ENCODE measurements at places on chromosomes 2 and 18.
A peak's percentile ranks its signal among the peaks of the same experiment; 100 is the strongest.

DNA sequence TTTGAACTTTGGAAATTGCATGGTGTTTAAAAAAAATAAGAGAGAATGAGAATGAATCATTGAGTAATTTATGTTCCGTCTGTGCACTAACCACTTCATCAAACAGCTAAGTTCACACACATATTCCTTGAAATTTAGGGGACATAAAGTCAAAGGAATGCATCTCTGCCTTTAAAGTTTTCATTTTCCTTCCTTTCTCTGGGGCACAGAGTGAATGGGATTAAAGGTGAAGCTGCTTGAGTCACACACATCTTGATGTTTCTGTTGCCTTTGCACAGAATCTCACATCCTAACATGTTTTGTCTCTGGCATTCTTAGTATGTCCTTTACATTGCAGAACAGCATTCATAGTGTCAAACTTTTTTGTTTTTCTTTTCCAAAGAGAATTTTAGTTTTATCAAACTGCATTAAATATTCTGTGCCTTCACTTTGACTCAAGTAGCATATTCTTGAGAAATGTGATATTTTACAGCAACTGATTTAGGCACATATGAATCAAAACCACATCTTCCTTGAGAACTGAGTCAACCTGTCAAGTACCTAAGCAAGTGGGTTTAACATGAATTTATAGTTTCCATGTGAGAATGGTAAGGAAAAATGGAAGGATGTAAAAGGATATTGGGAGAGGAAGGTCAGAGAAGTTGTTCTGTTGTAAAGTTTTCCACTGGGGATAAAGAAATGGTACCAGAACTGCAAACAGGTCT, 169.1 kb upstream of the THUMPD2 start:
- DNase-seq = no peak

DNA sequence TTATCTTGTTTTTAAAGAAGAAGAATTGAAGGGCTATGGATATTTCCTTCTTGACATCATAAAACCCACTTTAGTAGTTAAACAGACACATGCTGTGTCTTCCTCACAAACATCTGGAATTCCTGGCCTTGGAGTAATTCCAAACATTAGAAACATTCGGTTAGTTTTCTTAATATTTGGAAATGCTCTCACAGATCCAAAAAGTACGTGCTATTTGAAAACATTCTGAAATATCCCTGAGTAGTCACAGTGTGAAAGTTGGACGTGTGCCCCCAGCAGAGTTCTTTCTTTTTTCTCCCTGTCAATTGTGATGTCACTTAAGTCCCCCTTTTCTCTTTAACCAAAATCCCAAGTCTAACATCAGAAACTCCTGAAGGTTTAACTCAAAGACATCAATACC, 91.3 kb downstream of the ANTXR1 start:
- DNase-seq = no peak

DNA sequence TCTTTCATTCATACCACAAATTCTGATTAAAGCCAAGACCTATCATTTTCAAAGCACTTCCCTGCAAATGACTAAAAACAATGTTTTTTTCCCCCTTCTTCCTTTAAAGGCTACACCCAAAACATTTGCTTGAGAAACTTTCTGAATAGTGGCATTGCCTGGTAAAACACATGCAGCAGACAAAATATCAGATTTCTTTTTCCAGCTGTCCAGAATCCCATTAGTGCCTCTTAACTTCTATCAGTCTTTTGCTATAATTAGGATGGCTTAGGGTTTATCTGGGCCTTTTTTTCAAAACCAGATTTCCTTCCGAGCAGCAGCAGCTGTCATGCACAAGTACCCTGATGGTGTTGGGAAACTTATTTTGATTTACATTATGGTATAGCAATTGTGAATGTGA, 50.6 kb downstream of the ALPK2 start:
- DNase-seq = no peak

GRCh38 chr2:152565884-152566727, 151.2 kb downstream of the PRPF40A start:
- DNase-seq = no peak

DNA sequence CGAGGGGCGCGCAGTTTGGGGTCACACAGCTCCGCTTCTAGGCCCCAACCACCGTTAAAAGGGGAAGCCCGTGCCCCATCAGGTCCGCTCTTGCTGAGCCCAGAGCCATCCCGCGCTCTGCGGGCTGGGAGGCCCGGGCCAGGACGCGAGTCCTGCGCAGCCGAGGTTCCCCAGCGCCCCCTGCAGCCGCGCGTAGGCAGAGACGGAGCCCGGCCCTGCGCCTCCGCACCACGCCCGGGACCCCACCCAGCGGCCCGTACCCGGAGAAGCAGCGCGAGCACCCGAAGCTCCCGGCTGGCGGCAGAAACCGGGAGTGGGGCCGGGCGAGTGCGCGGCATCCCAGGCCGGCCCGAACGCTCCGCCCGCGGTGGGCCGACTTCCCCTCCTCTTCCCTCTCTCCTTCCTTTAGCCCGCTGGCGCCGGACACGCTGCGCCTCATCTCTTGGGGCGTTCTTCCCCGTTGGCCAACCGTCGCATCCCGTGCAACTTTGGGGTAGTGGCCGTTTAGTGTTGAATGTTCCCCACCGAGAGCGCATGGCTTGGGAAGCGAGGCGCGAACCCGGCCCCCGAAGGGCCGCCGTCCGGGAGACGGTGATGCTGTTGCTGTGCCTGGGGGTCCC, at the start of gene ITGA4:
Gene ITGA4 (plus strand): TSS at position 266 of the 620 bp plus-strand sequence. CDS start 269 bp downstream, at position 535.
- peak; percentile 73 for DNase-seq

DNA sequence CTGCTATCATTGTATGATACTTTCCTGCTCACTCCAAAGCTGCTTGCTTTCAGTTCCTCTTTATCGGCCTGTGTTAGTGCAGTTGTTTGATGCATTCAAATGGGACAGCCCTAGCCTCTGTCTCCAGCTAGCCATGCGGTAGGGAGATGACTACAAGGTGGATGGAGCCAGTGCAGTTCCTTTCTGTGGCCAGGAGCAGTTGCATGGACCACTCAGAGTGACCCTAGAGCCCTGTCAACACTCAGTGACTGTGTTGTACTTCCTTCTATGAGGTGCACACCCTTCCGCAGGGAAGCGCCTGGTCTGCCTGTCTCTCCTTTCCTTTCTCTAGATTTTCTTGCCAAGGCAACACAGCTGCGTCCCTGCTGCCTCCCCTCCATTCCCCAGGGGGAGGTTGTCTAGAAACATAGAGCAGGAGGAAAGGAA, 33.8 kb downstream of the KCNS3 start:
- DNase-seq = no peak

GRCh38 chr2:14937336-14937735, 304.8 kb downstream of the LRATD1 start:
- DNase-seq = no peak

DNA sequence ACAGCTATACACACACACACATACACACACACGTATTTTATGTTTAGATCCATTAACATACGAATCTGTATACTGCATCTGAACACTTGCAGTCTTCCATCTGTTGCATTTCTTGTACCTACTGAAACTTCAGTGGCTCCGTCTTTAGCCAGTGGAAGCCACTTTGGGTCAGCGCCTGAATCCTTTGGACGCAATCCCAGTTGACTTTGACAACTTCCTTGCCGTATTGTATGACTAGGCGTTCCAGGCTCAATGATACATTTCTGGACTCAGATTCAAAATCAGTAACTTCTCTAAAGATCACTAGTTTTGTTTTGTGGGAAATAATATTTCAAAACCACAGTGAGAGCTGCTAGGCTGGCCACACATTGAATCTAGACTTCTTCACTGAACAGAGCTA, 101.5 kb upstream of the GPC1 start:
- no peak for DNase-seq

- no peak for DNase-seq
Observed at GRCh38 chr2:112542984-112543661, 858 bp downstream of the POLR1B start.

Measured in stimulated activated CD4-positive, alpha-beta T cell treated with anti-CD3 and anti-CD28 coated beads, Interleukin-12 subunit alpha, Interleukin-12 subunit beta, amount 100 ng/mL, for 24 hours (primary cell).